ENCODE measurements at places on chromosomes 16 and 17.

DNA sequence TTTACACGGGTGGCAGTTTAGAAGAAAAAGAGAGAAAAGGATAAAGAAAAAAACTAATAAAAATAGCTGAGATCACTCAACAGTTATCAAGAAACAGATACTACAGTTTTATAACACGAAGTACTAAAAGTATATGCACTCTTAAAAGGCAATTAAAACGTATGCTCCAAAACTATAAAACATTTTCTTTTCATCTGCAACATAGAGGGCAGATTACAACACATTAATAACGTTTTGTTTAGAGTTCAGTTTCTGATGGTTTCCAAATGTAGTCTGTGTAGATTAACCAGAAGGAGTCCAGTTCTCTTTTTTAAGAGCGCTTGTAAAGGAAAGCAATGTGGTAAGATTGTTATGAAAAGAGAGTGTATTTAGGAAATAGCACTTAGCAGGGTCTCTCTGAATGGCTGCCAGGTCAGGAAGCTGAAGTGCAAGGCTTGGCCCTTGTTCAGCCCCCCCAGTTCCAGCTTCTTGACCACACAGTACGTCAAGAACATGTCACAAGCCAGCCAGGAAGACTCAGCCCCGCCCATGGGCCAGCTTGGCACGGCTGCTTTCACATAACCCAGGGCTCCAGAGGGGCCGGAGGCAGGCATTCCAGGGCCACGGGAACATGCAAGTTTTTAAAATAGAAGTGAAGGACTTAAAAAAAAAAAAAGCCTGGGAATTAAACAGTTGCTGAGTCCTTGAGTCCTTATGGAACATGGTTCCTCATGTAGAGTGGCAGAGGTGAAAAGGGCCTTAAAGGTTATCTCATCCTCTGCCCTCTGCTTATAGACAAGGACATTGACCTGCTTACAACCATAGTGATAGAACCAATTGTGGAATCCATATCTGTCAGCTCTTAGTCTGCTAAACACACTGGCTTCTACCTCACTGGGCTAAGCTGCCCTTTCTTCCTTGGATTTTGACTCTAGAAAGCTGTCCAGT lies 147.4 kb upstream of the TBX2 start:
- peak; percentile 74 for DNase-seq

DNA sequence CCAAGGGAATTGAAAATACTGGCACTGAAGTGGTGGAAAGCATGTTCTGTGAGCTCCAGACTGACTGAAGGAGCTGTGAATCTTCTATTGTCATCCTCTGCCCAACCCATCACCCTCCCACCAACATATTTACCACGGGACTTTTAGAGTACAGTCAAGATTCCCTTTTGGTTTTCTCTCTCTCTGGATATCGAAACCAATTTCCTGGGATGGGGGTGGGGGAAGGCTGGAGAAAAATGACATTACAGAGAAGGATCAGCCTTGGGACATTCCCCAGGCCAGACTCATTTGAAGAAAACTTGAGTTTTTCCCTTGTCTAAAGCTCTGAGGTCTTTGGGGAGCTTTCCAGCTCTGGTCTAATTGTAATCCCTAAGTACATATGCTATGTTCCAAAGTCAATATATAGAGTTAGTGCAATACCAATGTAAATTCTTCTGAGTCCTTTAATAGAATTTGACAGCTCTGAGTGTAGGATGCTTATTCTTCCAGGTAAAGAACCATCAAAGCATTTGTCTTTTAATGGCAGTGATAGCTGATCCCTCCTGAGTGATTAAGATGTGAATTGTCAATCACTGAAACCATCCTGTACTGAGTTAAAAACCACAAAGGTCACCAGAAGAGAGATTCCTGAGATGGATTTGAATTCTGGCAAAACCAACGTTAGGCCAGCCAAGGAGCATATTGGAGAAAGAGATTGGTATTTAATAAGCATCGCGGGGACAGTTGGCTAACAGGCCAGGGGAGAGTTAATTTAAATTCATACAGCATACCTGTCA lies 48.8 kb upstream of the CCL1 start:
- DNase-seq, result no peak

DNA sequence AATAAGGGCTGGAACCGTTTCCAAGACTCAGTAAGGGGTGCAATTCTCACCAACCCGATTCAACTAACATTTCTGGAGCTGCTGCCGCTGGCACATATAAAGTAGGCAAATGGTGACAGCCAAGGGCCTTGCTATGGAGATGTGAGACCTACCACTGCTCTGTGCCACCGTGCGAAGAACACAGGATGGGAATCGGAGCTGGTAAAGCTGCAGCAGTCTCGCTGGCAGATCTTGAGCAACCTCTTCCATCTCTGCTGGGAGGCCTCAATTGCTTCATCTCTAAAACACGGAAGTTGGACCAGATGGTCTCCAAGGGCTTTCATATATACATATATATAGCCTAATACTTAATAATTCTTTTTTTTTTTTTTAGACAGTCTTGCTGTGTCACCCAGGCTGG lies 128.9 kb upstream of the RCVRN start:
- no peak for DNase-seq

GRCh38 chr17:79070266-79070880 lies 4.3 kb upstream of the ENGASE start:
- no peak for DNase-seq

DNA sequence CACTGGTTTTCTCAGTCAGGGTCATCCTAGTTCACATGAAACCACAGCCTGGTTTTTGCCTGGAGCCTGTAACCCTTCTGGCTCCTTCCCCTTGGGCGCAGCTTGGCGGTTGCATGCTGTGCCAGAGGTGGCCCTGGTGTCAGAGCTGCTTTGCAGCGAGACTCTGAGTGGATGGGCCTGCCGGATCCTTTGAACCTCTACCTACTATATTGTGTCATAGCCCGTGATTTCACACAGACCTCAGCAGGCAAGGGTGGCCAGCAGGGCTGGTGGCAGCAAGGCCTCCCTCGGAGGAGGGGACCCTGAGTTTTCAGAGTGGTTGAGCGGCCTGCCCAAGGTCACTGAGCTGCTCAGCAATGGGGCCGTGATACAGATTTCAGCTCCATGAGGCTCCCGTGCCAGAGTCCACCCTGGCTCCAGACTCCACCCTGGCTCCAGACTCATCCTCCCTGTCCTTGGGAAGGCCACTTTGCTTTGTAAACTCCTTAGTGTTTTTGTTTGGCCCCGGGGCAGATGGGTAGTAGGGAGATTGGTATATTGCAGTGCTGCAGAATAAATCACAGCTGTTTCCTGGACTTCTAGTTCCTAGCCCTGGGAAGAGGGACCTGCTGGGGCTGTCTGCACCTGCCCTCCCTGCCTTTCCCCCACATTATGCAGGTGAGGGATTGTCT lies 9.7 kb downstream of the MPRIP start:
- no peak for DNase-seq

DNA sequence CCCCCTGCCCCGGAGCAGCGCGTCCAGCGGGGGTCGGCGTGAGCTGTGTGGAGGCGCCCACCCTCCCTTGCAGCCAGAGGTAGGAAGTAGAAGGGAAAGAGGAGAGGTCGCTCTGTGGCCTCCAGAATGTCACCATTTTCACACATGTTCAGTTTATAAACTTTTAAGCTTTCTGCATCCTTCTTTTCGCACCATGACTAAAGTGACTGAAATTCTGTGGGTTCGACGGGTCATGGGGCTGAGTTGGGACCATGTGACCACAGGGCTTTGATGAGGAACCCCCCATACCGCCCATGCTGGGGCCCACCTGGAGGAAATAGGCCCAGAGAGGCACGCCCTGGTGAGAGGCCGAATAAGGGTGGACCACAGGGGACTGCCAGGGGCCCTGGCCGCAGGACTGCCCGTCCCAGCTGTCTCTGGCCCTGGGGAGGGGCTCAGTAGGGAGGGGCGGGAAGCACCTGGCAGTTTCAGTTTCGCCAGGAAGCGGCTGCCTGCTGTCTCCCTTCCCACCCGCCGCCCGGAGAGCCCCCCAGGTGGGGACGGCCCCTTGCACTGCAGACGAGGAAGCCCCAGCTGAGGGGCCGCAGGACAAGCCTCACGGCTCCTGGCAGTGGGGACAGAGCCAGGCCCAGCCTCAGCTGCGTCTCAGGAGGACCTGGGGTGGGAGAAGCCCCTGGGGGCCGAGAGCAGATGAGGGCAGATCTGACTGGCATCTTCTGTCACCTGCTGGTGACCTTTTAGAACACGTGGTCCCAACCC lies 9.0 kb downstream of the CBFA2T3 start:
- DNase-seq, result peak; percentile 43

- peak; percentile 63 for DNase-seq
Measured at GRCh38 chr16:1923299-1924034, 5.3 kb upstream of the HS3ST6 start.

DNA sequence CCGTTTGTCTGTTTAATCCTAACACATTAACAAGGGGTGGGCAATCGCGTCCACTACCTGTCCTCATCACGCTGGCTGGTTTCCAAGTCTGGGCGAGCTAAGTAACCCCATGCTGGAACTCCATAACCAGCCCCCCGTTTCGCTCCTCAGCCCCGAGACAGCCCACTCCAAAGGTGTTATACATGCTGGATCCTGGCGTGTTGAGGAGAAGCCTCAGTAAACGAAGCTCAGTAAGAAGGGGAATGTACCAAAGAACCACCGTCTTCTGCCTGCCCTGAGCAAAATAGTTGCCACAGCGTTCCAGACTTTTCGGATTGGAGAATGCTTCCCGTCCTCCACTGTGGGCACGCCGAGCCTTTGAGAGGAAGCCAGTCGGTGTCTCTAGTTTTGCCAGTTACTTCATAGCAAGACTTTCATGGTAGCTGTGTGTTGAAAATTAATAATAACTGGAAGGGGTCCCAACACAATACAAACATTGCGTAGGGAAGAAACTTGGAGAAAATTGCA lies 16.1 kb upstream of the C17orf78 start:
- no peak for DNase-seq

- no peak for DNase-seq
Measured at GRCh38 chr16:74168445-74168844, 128.2 kb upstream of the PSMD7 start.

- no peak for DNase-seq
Measured at GRCh38 chr17:38706505-38707216, 1.6 kb downstream of the MLLT6 start.

DNA sequence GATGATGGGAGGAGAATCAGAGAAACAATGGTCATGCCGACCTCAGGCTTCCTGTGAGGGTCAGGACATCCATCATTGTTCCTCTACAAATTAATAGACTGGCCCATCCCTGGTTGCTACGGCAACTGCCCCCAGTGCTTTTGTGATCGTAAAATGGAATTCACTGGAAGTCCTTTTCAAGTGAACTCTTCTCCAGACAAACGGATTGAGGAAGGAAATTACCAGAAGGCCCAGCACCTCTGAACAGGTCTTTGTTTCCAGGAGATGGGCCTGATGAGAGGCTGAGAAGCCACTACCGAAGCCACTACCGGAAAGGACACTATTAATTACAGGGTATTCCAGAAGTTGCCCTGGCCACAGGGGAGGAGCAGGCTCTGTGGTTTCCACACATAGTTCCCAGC lies 126.0 kb downstream of the MGAT5B start:
- DNase-seq, result no peak

DNA sequence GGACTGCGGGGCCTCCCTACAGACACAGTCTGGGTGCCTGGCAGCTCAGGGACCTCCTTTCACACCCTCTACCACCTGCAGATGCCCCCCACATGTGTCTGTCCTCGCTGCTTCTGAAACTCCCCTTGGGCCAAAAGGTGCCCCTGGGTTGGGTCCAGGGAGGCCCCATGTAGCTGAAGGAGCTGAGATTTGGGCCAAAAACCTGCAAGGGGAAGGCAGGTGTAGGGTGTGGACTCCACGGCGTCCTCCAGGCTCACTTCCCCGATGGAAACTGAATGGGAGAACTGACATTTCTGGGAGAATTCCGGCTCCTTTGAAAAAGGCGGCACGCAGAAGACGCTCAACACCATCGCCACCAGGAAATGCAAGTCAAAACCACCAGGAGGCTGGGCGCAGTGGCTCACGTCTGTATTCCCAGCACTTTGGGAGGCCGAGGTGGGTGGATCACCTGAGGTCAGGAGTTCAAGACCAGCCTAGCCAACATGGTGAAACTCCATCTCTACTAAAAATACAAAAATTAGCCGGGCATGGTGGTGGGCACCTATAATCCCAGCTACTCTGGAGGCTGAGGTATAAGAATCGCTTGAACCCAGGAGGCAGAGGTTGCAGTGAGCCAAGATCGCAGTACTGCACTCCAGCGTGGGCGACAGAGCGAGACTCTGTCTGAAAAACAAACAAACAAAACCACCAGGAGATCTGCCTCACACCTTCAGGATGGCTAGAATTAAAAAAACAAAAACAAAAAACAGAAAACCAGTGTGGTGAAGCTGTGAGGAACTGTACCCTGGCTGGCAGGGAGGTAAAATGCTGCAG lies 13.2 kb upstream of the BAIAP2 start:
- no peak for DNase-seq

DNA sequence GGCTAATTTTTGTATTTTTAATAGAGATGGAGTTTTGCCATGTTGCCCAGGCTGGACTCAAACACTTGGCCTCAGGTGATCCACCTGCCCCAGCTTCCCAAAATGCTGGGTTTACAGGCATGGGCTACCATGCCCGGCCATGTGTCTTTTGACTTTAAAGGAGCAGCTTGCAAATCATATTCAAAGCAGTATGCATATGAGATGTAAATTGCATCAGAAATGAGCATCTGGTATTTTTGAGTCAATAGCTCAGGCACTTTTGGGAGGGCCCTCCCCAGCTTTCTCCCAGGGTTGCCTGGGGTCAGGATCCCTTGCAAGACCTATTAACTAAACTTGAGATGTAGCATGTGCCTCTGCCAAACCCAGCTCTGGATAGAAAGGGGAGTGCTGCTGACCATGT lies 21.5 kb downstream of the EPOP start:
- DNase-seq, result no peak

- no peak for DNase-seq
Measured at GRCh38 chr16:84546669-84547545, 42.4 kb upstream of the MEAK7 start.

GRCh38 chr16:81647527-81647926 lies 131.6 kb upstream of the PLCG2 start:
- peak; percentile 62 for DNase-seq

DNA sequence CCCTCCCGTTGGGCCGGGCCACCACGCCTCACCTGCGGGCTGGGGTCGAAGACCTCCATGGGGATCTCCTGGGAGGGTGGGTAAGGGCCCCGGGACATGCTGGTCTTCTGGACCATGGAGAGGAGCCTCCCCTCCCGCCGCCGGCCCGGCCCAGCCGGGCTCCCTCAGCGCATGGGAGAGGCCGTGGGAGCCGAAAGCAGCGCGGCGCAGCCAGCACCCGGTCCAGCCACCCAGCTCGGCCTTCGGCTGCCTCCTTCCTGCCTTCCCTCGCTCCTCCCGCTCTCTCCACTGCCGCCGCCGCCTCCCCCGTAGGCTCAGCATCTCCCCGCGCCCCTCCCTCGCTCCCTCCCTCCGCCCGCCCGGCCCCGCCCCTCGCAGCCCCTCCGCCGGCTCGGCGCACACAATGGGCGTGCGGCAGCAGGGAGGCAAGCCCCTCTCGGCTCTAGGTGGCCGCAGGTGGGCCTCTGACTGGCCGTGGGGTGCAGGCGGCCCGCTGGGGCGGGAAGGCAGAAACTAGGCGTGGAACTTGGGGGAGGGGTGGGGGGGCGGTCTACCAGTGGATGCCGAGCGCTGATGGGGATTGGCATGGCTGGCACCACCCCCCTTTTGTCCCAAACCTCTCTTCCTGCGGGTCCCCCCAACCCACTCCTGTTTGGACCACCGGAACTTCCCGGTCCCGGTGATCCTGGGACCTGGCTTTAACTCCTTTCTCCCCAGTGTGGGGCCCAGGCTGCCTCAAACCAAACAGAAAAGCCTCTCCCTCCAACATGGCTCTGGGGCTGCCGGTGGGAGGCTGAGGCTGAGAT lies at the start of gene CACNB1:
Gene CACNB1 (minus strand): TSS at position 290 of the 806 bp plus-strand sequence. CDS start 174 bp downstream, at position 116.
- peak; percentile 68 for DNase-seq
